ENCODE measurements at places on chromosomes 16 and 17.

GRCh38 chr16:75192606-75193264 is 14.2 kb downstream of the CTRB2 start:
- DNase-seq = no peak

DNA sequence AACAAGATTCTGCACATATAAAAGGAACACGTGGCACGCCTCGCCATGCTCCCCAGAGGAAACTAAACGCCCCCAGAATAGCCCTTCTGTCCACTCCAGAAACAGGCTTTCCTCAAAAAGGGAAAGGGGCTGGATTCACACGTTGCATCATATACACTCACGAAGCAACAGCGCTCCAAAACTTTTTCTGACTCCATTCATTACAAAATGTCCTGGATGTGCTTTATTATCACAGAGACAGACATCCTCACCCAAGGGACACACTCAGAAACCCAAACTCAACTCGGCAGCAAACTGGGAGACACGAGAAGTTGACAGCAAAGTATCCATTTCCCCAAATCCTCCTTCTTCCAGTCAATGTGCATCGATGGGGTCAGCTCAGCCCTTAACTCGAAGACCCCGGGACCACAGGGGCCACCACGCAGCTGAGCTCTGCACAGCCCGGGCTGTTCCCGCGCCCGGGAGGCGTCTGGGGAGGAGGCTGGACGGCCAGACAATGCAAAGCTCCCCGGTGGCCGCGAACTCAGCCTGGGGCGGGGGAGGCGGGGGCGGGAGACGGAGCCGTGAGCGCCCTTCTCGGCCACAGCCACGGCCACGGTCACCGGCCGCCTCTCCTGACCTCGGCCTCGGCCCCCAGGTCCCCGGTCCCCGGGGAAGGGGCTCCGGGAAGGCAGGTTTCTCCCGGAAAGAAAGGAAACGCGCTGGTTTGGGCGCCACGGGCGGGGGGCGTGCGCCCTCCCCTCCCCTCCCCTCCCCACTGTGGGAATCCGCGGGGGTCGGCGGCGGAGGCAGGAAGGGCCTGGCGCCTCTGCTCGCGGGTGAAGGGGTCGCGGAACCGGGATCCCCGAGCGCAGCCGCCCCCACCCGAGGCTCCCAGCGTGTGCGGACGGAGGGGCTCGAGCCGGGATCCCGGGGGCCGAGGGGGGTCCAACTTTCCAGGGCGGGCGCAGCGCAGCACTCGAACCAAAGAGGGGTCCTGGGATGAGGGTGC is 1.2 kb downstream of the NXN start:
- no peak for DNase-seq

GRCh38 chr17:74890554-74890953 is 2.9 kb downstream of the FADS6 start:
- no peak for DNase-seq

- DNase-seq = no peak
These were observed 221.8 kb downstream of the SPECC1 start for GRCh38 chr17:20230924-20231323.

All from hippocampal formation (tissue), 2 donors.